ENCODE measurements at places on chromosomes 2 and 18. TPM values are rescaled to one million over a fixed set of nuclear protein-coding genes. Genes with fewer than 3 reads are reported as not detected.

DNA sequence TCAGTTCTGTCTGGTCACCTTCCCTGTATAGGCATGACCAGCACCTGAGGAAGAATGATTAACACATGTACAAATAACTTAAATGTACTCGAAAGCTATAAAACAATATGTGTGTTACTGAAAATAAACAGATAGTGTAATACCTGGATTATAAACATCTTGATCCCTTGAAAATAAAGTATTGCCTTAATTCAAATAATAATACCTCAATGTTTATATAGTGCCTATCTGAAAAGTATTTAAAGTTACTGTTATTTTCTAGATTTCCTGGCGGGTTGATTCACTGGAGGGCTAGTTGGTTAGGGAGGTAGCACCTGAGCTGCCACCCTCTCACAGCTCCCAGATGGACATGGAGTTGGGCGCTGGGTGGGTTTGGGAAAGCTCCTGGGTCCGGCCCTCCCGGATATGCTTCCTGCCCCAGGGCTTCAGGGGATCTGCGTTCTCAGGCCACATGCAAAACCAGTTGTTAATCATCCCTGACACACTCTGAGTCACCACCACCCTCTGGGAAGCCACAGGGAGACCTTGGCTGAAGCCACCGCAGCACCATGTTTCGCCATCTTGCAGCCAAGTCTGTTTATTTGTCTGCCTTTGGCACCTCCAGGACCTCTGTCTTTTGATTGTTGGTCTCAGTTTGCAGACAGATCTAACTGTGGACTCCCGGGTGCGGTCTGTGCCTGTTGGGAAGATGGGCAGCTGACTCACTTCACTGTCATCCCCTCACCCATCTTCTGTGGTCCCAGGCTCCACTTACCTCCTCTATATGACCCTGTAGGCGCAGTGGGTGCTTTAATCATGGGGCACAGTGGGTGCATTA, 35.3 kb downstream of the RAB31 start:
- no peaks in the 10 kb centered on the region for H3K36me3 ChIP-seq
- no peak for DNase-seq
- H3K4me1 ChIP-seq = peaks cover 24% of the 10 kb centered on the region

GRCh38 chr2:143251681-143252080, 122.5 kb downstream of the ARHGAP15 start:
- H3K27ac ChIP-seq = no peak overlapping the region
- no peaks in the 10 kb centered on the region for H3K4me1 ChIP-seq
- H3K36me3 ChIP-seq = no peaks in the 10 kb centered on the region

GRCh38 chr2:137986268-137986667, 22.0 kb downstream of the HNMT start:
- no peak for DNase-seq
- no peaks in the 10 kb centered on the region for H3K27me3 ChIP-seq
- peaks cover 11% of the 10 kb centered on the region for H3K36me3 ChIP-seq
- no peak overlapping the region for H3K4me3 ChIP-seq
- no peaks in the 10 kb centered on the region for H3K4me1 ChIP-seq

The TACR1 gene
- total RNA-seq = 1.4 TPM

GRCh38 chr2:99660616-99661406, 171.0 kb upstream of the REV1 start:
- H3K4me3 ChIP-seq = no peak overlapping the region
- H3K36me3 ChIP-seq = no peaks in the 10 kb centered on the region
- H3K27me3 ChIP-seq = no peaks in the 10 kb centered on the region
- no peak for DNase-seq
- H3K4me1 ChIP-seq = no peaks in the 10 kb centered on the region

DNA sequence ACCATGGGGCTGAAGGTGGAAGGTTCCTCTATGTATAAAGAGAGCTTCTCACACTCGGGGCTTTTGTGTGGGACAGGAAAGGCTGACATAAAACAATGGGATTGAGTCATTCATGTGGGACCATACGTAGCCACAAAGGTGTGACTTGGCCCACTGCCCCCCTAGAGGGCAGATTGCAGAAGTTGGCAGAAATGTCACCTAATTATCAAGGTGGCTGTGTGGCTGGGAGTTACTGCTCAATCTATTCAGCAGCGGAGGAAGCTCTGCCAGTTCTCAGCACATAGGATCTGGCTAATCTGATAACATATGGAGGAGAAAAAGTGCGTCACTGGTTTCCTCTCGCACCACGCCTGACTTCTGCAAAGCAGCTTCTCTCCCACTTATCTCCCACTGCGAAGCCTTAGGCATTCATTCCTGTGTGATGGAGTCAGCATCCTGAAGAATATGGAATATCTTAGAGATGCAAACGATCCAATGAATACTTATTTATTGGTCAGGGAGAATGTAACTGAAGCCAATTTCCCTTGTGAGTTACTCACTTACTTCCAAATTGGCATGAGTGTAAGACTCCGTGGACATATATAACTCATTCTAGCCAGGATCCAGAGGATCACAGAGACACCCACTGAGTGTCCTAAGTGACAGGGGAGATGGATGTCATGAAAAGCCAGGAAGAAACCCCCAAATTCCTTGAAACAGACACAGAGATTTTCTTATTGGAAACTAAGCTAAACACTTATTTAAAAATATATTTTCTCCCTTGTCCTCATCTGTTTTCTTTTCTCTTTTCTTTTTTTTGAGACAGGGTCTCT, 344.8 kb downstream of the TGIF1 start:
- no peaks in the 10 kb centered on the region for H3K4me1 ChIP-seq
- H3K36me3 ChIP-seq = no peaks in the 10 kb centered on the region
- no peak for DNase-seq
- no peak overlapping the region for H3K4me3 ChIP-seq

DNA sequence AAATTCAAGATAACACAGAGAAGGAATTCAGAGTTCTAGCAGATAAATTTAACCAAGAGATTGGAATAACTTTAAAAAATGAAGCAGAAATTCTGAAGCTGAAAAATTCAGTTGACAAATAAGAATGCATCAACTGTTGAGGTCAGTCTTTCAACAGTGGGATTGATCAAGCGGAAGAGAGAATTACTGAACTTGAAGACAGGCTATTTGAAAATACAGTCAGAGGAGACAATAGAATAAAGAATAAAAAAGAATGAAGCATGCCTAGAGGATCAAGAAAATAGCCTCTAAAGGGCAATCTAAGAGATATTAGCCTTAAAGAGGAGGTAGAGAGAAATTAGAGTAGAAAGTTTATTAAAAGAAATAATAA, 27.7 kb upstream of the ITGAV start:
- DNase-seq = no peak
- H3K27ac ChIP-seq = no peak overlapping the region
- no peaks in the 10 kb centered on the region for H3K36me3 ChIP-seq
- H3K27me3 ChIP-seq = no peaks in the 10 kb centered on the region

DNA sequence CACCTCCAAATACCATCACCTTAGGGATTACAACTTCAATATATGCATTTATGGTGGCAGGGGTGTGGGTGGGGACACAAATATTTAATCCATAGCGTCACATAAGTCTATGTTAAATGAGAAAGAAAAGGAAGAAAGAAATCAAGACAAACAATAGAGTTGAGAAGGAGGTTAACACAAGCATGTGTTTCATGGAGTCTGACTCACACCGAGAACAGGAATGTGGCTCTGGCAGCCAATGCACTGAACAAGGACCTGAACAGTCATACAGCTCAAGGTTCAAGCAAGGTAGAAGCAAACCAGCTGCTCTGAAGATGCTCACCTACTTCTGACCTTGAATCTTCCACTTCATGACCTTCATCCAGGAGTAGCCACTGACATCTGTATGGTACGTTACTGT, 36.2 kb upstream of the LPIN1 start:
- H3K27me3 ChIP-seq = no peaks in the 10 kb centered on the region
- no peak overlapping the region for H3K4me3 ChIP-seq

The FAM98A gene
- total RNA-seq = 43.6 TPM

GRCh38 chr2:15226661-15227060, 334.5 kb downstream of the NBAS start:
- no peaks in the 10 kb centered on the region for H3K27me3 ChIP-seq
- no peak overlapping the region for H3K4me3 ChIP-seq
- H3K36me3 ChIP-seq = peaks cover under 1% of the 10 kb centered on the region
- H3K27ac ChIP-seq = no peak overlapping the region
- H3K4me1 ChIP-seq = no peaks in the 10 kb centered on the region

- H3K27ac ChIP-seq = no peak overlapping the region
- no peaks in the 10 kb centered on the region for H3K27me3 ChIP-seq
- no peak for DNase-seq
- peaks cover 29% of the 10 kb centered on the region for H3K36me3 ChIP-seq
- H3K4me3 ChIP-seq = peak overlapping the region; percentile 93
These were observed 4.1 kb downstream of the TRIB2 start for GRCh38 chr2:12720754-12721378.

- no peaks in the 10 kb centered on the region for H3K36me3 ChIP-seq
- peak; percentile 40 for DNase-seq
- no peaks in the 10 kb centered on the region for H3K27me3 ChIP-seq
These were observed 55.2 kb downstream of the LDLRAD4 start for GRCh38 chr18:13273800-13274199.

DNA sequence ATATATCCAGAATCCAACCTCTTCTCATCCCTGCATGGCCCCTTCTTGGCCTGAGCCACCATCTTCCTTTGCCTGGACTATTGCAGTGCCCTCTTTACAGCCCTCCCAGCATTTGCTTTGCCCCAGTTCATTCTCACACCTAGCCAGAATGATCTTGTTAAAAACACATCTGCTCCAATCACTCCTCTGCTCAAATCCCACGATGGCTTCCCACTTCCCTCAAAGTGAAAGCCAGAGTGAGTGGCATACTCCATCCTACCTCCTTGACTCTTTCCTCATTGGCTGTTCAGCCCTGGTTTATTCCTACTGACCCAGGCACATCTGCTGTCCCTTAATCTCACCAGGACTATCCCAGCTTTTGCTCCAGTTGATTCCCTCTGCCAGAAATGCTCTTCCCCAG, 14.7 kb downstream of the SULT6B1 start:
- no peak for DNase-seq
- no peak overlapping the region for H3K4me3 ChIP-seq
- H3K27me3 ChIP-seq = no peaks in the 10 kb centered on the region
- H3K36me3 ChIP-seq = no peaks in the 10 kb centered on the region
- no peaks in the 10 kb centered on the region for H3K4me1 ChIP-seq

- no peak for DNase-seq
- no peaks in the 10 kb centered on the region for H3K36me3 ChIP-seq
These were observed 67.5 kb downstream of the SPATS2L start for GRCh38 chr2:200373973-200374416.
